ENCODE measurements at places on chromosomes 2 and 18. TPM values are rescaled to one million over a fixed set of nuclear protein-coding genes. Genes with fewer than 3 reads are reported as not detected.

GRCh38 chr18:78411539-78411938 is 568.1 kb upstream of the SALL3 start:
- no peak for DNase-seq

DNA sequence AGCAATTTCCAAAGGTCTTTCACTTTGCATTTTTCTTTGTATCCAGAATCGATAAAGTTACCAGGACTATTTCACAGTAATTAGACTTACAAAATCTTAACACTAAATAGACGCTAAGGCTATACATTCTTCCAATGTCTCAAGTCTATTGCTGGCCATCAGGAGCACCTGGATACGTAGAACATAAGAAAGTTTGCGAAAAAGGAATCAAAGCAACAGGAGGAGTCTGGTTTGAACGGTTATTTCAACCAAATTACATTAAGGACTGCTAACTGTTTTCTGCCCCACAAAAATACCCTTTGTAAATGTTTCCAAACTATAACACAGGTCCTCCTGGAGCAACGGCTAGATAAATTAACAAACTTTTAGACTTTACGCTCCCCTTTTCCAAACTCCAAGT is 1.4 kb upstream of the HNRNPA3 start:
- no peak for DNase-seq

The UGT1A6 gene
- 2.7 TPM for polyA plus RNA-seq

DNA sequence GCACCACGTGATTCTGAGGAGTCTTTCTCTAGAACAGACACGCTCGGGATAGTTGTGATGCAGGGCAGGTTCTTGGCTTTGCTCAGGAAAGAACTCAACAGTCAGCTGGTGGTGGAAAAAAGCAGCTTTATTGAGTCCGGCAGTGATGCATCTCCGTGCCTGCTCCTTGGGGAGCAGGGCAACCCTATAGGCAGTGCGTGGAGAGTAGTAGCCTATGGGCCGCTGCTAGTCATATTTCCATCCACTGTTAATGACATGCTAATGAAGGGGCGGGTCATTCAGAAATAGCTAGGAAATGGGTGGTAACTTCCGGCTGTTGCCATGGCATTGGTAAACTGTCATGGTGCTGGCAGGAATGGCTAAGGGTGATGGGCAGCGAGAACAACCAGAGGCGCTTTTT is 11.6 kb upstream of the ACKR3 start:
- DNase-seq, result no peak

The ICA1L gene
- 24.4 TPM for polyA plus RNA-seq

The CAB39 gene
- 90.3 TPM for polyA plus RNA-seq

DNA sequence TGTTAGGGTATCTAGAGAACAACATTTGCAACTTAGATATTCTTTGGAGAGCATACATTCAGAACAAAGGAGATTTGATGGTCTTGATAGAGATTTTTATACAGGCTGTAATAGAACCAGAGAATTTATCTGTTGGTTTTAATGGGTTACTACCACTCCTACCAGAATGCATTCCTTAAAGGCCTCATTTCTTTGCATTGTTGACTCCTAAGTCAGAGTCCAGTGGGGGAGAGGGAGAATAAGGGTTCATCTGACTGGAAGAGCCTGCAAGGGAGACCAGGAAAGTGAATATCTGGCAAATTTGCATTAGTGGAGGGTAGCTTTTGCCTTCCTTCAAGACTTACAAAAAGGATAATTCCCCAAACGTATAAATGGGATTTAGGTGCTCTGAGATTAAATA is 29.7 kb downstream of the AGPS start:
- no peak for DNase-seq

- DNase-seq, result no peak
These were observed 27.1 kb downstream of the PID1 start for GRCh38 chr2:229243890-229244560.

All from left kidney (tissue), 8 donors.